ENCODE measurements at places on chromosomes 3 and 15.

GRCh38 chr3:177948716-177949425 lies 587.4 kb upstream of the KCNMB2 start:
- DNase-seq, result no peak

DNA sequence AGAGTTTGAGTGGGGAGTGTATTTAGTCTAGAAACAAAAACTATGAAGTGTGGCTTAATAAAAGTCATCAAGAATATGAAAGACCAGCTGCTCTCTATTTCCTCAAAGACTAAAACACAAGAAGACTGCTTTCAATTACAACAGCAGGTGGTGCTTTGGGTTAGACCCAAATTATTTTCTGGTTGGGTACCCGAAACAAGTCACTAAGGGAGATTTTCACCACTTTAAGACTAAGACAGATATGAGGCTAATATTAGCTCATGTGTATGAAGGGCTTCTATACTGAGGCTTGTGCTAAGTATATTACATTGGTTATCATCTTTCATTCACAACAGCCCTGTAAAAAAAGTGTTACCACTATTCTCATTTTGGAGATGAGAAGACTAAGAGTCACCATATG lies 43.1 kb downstream of the COL8A1 start:
- no peak for DNase-seq

- no peak for DNase-seq
Observed at GRCh38 chr15:93866476-93866875, 364.9 kb upstream of the MCTP2 start.

DNA sequence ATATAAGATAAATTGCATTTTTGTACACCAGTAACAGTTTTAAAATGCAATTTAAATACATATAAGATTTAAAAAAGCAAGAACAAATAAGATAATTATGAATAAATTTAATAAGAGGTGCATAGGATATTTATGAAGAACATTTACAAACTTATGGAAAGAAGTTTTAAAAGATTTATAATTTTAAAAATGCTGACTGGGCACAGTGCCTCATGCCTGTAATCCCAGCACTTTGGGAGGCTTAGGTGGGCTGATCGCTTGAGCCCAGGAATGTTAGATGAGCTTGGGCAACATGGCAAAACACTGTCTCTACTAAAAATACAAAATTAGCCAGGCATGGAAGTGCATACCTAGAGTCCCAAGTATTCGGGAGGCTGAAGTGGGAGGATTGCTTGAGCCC lies 37.8 kb downstream of the EOMES start:
- DNase-seq, result no peak

GRCh38 chr3:172973799-172974198 lies 167.2 kb downstream of the SPATA16 start:
- no peak for DNase-seq

GRCh38 chr15:77836906-77837648 lies 204.4 kb upstream of the LINGO1 start:
- no peak for DNase-seq

DNA sequence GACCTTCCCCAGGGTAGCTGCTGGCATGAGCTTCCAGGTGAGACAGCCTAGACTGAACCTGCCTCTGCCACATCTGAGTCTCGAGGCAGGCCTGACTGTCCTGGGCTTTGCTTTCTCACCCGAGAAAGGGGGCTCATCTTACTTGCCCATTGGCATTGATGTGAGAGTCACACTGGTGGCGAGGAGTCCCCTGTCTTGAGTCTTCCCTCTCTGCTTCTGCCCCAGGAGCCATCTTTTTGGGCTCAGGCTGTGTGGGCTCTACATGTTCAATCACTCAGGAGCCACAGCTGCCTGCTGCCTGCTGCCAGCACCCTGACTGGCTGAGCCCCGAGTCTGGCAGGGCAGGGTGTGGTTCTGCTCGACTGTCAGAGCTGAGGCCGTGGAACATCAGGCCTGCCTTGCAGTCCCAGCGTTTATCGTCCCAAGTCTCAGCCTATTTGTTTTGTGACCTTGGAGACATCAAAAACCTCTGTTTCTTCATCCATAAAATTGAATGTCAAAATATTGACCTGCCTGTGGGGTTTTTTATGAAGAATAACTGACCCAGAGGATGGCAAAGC lies 132.5 kb downstream of the DNAJB8 start:
- no peak for DNase-seq

DNA sequence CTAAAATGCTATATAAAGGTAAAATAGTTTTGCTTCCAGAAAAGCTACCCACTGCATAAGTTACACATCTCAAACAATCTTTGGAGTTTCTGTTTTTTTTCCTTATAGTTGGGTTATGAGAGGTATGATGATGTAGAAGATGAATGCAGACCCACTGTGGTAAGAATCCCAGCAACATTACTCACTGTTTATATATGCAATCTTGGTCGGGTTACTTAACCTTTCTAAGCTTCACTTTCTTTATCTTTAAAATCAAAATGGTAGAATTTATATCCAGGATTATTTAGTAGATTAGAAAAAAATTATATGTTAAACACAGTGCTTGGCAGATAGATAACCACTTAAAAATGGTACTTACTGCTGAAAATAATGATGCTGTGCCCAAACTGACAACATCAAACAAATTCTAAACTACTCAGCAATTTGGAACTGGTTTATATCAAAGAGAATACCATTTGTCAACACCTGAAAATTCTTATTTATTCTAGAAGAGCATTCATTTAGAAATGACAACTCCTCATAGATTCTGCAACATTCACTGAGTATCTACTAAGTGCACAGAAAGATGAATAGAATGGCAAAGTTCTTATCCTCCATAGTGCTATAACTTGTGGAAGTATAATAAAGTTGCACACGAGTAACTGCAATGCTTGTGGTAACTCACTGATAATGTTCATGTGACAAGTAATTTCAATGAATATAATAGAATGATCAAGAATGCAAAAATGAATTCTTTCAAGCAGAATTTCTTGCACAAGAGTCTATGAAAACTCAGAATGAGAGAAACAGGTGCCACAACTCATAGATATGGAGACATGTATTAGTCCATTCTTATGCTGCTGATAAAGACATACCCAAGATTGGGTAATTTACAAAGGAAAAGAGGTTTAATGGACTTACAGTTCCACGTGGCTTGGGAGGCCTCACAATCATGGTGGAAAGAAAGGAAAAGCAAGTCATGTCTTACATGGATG lies 129.0 kb upstream of the SLC7A14 start:
- DNase-seq, result no peak

DNA sequence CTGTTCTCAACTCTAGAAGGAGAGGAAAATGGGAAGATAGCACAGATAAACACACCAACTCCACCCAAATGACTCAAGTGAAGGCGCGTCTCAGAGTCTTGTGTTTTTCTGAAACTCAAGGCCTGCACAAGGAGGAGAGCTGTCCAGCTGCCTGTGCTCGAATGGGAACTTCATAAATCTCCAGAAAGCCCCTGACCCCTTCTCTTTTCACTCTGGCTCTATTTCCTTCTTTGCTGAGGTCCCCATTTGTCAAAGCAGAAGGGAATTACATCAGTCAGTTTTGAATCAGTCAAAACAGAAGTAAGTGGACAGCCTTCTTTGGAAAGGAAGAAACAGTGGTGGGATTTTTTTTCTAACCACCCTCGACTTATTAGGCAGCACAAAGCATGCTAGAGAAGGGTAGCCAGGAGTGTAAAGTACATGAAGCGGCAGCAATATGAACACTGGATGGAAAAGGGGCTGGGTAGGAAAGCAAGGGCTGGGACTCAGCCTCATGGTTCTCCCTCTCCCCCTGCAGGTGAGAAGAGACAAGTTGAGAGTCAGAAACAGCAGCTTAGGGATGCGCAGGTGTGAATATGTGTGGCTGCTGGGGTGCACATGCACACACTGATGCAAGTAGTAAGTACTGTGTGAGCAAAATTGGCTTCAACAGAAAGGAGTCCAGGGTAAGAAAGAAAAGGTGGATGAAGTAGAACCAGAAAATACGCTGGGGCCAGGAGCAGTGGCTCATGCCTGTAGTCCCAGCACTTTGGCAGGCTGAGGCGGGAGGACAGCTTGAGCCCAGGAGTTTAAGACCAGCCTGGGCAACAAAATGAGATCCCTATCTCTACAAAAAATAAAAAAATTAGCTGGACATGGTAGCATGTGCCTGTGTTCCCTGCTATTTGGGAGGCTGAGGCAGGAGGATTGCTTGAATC lies 36.6 kb upstream of the MAGEF1 start:
- no peak for DNase-seq

DNA sequence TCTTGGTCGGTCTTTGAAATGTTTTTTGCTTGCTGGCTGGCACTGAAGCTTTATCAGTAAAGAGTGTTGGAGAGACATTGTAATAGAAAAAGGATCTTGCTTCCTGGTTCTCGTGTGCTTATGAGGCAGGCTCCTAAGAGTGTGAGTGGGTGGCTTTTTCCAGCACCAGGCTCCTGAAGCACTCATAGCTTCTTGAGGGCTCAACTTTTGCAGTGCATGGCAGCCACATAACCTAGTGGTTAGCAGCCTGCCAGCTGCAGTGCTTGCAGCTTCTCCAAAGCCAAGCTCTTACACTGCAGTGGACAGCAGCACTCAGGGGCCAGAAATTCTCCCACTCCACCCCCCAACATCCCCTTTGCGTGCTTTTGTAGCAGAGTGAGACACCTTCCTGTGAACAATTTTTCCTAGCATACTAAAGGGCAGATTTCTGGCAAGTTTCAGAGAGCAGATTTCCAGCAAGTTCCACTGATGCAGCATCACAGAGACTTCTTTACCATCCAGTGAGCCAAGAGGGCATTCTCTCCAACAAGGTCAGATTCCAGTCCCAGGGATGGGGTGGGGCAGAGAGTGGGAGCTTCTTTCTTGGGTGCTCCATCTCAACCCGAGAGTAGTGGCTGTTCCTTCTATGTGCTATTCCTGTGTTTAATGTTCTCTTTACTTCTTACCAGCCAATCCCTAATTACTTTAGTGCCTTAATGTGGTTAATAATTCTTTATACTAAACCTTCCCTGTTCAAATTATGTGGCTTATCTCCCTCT lies 15.8 kb upstream of the ARHGEF26 start:
- DNase-seq, result no peak

- DNase-seq, result no peak
Observed at GRCh38 chr3:69646287-69647067, 92.8 kb upstream of the MITF start.

- no peak for DNase-seq
Observed at GRCh38 chr3:79886204-79886603, 118.4 kb upstream of the ROBO1 start.

GRCh38 chr15:60523056-60523455 lies 44.1 kb upstream of the ICE2 start:
- no peak for DNase-seq

Data from NCI-H1436 treated with DMSO at 0.1 percent for 48 hours (cell line).